ENCODE measurements at places on chromosomes 7 and 10.

GRCh38 chr10:59289853-59290252 is 72.5 kb downstream of the FAM13C start:
- ATAC-seq, result no peak

DNA sequence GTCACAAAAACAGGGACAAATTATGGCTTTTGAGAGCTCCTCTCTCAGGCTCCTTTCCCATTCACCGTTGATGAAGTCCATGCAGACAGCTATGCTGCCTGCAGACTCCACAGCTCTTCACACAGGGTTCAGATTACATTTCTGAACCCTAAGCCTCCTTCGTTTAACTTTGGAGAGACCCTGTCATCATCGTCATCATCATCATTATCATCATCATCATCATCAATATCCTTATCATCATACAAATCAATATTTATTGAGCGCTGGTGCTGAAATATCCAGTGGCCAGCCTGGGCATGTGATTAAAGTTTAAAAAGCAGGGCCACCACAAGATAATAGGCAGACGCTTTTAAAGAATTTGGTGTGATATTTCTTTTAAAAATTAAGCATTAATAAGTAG is 66.6 kb downstream of the FRMPD2 start:
- no peak for ATAC-seq

DNA sequence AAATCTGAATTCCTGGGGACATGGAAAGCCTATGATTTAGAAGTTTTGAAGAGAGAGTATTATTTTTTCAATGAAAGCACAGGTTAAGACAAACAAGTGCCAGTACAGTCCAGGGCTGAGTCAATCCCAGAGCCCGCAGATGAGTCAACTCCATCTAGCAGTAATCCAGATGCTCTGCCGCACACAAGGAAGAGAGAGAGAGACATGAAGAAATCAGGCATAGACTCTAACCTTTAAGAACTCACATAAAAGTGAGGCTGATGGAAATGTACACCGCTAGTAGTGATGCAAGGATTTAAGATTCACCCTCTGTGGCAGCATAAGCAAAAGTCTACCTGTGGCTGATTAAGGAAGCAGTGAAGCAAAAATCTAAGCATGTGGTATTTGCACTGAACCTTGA is 651.5 kb downstream of the TNS3 start:
- ATAC-seq, result peak; percentile 47

- ATAC-seq, result no peak
These were observed 155.8 kb downstream of the GPAM start for GRCh38 chr10:112027731-112028280.

GRCh38 chr10:57743711-57744110 is 524.0 kb downstream of the IPMK start:
- no peak for ATAC-seq

- ATAC-seq, result peak; percentile 82
These were observed 207.2 kb upstream of the SVIL start for GRCh38 chr10:29841724-29842649.

Data from motor neuron (in vitro differentiated cells).